Karpas-422 (cell line): ENCODE measurements at places on chromosomes 12 and 14.

- DNase-seq, result peak; percentile 86
These were observed 1.4 kb upstream of the ARHGEF40 start for GRCh38 chr14:21068521-21069387.

GRCh38 chr12:120421701-120422100 lies 16.2 kb upstream of the COX6A1 start:
- DNase-seq, result no peak

DNA sequence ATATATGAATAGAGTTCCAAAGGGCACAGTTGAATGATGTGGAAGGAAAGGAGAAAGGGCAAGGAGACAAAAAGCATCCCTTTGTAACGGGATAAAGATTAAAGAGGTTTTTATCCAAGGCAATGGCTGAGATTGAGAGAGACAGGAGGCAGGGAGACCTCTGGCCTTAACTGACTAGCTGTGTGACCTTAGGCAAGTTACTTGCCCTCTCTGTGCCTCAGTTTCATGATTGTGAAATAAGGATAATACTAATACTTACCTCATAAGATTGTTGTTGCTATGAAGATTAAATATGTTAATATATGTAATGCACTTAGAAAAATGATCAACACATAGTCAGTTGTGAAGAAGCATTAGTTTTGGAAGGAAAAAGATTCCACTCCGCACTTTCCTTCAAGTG lies 130.2 kb upstream of the EEA1 start:
- no peak for DNase-seq

GRCh38 chr12:119681728-119682638 lies 14.1 kb downstream of the PRKAB1 start:
- DNase-seq, result peak; percentile 64

GRCh38 chr12:99170037-99170436 lies 477.5 kb upstream of the GARIN6 start:
- no peak for DNase-seq

DNA sequence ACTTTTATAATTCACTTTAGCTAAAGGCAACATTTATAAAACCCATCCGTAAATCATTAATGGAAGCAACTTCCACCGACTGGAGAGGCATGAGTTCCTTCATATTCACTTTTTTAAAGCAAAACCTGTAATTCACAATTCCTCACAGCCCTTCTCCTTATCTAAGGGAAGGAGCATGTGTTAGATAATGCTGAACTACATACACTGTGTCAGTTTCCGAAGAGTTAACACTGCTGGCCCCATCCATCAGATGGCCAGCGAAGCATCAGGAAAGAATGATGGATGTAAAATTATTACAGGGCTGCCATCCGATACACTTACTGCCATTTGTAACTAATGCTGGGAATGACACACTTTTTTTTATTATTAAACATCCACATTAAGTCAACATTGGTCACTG lies 392.8 kb downstream of the SOX5 start:
- DNase-seq, result no peak

GRCh38 chr12:26524862-26525465 lies 308.0 kb downstream of the ITPR2 start:
- peak; percentile 76 for DNase-seq

DNA sequence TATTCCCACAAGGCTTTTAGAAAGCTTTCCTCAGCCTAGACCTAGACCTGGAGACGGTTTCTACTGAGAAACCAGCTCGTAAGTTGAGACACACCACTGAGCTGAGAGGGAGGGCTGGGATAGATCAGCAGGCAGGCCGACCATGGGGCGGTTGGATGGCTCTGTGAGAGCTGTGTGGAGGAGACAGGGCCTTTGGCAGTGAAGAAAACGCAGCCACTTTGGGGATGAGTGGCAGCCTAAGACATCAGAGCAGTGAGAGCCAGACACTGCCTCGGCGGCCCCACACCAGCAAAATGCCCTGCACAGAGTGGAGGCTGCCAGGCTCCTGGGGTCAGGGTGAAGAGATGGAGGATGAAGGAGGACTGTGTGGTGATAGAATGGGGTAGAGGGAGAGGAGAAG lies 46.0 kb downstream of the CACNA2D4 start:
- DNase-seq, result no peak

- no peak for DNase-seq
These were observed 1288.4 kb downstream of the AACS start for GRCh38 chr12:126353604-126354003.

DNA sequence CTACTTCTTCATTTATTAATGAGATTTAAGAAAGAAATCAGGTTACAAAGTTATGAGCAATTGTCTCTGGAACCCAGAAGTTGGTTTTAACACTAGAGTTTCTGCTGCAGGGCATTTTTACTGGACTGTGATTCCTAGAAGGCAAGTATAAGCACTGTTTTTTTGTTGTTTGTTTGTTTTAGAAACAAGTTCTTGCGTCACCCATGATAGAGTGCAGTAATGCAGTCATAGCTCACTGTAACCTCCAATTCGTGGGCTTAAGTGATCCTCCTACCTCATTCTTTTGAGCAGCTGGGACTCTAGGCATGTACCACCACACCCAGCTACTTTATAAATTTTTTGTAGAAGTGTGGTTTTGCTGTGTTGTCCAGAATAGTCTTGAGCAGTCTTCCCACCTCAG lies 25.6 kb downstream of the RAP1B start:
- DNase-seq, result no peak

GRCh38 chr12:106065506-106065905 lies 73.2 kb downstream of the NUAK1 start:
- DNase-seq, result no peak

DNA sequence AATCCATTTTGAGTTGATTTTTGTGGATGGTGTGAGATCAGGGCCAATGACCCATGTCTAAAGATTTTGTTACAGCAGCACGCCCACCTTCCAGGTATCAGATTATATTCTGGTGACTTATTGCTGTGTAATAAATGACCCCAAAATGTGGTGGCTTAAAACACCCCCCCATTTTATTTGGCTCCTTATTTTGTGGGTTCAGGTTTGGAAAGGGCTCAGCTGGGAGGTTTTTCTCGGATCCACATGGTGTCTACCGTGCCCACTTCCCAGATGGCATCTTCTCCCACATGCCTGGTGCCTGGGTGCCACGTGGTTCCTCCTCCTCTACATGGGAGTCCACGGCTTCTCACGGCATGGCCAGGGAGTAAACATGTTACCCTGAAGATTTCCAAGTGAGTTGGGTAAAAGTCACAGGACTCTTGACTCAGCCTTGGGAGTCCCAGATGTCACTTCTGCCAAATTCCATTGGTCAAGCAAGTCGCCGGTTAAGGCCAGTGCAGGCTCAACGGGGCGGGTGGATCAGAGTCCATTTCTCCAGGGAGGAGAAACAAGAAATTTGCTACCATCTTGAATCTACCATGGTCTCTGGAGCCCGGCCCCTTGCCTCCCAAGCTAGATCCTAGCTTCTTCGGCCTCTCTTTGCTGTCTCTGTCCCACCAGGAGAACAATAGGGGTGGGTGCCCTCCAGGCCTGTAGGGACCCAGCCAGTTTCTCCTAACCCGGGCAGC lies 214.3 kb downstream of the KIF26A start:
- DNase-seq, result no peak

- DNase-seq, result no peak
These were observed 315.9 kb downstream of the BMP4 start for GRCh38 chr14:53640695-53641094.

GRCh38 chr14:89027097-89027740 lies 202.8 kb downstream of the TTC8 start:
- DNase-seq, result peak; percentile 73

GRCh38 chr12:88432531-88433490 lies 147.5 kb downstream of the KITLG start:
- DNase-seq, result no peak

GRCh38 chr12:68886636-68887572 lies 46.1 kb downstream of the CPM start:
- no peak for DNase-seq

GRCh38 chr14:104298458-104298857 lies 160.1 kb downstream of the KIF26A start:
- no peak for DNase-seq

- DNase-seq, result no peak
These were observed 23.5 kb downstream of the OTUB2 start for GRCh38 chr14:94049625-94050023.

DNA sequence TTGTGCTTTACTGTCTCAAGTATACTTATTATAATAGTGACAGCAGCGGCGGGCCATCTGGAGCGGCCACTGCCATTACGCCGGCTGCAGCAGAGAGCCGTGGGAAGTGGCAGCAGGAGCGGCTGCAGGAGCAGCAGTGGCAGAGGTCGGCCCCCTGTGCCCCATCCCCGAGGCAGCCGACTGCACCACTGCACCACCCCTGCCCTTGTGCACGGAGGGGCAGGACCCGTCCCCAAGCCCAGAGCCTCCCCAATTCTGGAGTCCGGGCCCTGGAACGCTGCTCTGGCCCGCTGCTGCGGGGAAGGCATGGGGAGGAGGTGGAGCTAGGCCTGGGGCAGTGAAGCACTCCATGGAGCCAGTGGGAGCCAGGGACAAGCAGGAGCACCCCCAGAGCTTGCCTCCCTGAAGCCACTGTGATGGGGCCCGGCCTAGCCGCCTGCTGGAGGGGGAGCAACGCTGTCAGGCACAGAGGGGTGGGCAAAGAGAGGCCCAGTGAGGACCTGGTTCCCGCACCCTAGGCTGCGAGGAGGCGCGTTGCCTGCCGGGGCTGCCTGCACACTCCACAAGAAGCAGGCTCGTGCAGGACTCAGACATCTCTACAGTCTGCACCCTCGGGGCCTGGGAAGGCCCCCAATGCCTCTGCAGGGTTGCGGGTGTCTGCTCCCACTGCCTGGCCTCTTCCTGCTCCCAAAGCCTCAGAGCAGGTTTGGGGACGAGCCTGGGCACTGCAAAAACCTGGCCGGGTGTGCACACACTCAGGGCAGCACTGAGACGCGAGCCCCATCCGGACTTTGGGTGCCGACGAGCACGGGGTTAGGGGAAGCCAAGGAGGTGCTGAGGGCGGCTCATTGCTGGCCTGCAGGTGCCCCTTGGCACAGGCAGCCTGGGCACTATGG lies 74.2 kb upstream of the RASSF8 start:
- no peak for DNase-seq

- no peak for DNase-seq
These were observed 415.4 kb upstream of the PRICKLE1 start for GRCh38 chr12:43004908-43005307.
